ENCODE measurements at places on chromosomes 4 and X. TPM values are rescaled to one million over a fixed set of nuclear protein-coding genes. Genes with fewer than 3 reads are reported as not detected.

The ABCG2 gene
- 0.04 TPM for total RNA-seq

The LRRC66 gene
- not detected for total RNA-seq

The COL25A1 gene
- total RNA-seq, result 0.40 TPM

The CXorf49 gene
- total RNA-seq, result not detected

The CLCN4 gene
- 0.11 TPM for total RNA-seq

DNA sequence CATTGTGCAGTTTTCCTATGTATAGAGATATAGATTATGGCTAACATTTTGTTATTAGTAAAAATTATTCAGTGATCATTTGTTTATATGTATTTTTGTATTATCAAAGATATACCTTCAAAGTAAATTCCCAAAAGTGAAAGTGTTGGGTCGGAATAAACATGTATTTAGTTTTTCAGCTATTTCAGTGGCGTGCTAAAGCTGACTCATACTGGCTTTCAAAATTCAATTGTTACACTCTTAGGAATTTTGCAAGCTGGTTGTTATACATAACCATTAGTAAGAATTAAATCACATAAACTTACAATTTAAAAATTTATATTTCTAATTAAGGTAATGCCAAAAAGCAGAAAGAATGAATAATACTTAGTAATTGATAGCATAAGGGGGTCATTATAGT is 288.4 kb upstream of the NRK start:
- H3K36me3 ChIP-seq, result no peaks in the 10 kb centered on the region
- H3K27ac ChIP-seq, result no peak overlapping the region
- no peak overlapping the region for H3K4me3 ChIP-seq
- no peaks in the 10 kb centered on the region for H3K4me1 ChIP-seq
- DNase-seq, result no peak

DNA sequence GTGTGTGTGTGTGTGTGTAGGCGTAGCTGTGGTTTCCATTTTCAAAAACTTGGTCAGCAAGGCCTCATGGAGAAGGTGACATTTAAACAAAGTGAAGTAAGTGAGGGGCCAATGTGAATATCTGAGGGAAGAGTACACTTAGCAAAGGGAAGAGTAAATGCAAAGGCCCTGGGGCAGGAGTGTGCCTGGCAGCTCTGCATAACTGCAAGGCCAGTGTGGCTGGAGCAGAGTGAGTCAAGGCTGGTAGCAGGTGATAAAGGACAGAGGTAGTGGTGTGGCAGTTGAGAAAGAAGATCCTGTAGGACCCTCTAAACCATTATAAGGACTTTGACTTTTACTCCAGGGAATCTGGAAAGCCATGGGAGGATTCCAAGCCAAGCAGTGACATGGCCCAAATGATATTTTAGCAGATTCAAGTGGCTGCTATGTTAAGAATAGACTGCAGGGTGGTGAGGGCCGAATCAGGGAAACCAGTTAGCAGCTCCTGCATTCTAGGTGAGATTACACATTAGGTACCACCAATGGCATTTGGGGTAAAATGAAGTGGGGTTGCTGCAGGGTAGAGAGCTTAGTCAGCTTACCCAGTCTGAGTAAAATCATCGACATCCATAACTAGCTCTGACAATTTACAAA is 5.9 kb upstream of the TBC1D1 start:
- no peaks in the 10 kb centered on the region for H3K36me3 ChIP-seq
- H3K27ac ChIP-seq, result no peak overlapping the region
- H3K4me1 ChIP-seq, result no peaks in the 10 kb centered on the region
- H3K4me3 ChIP-seq, result no peak overlapping the region
- DNase-seq, result no peak

GRCh38 chrX:23118890-23119527 is 119.2 kb downstream of the DDX53 start:
- H3K4me3 ChIP-seq, result no peak overlapping the region
- H3K4me1 ChIP-seq, result no peaks in the 10 kb centered on the region
- H3K27ac ChIP-seq, result no peak overlapping the region
- no peaks in the 10 kb centered on the region for H3K36me3 ChIP-seq
- DNase-seq, result no peak
- no peaks in the 10 kb centered on the region for H3K27me3 ChIP-seq

DNA sequence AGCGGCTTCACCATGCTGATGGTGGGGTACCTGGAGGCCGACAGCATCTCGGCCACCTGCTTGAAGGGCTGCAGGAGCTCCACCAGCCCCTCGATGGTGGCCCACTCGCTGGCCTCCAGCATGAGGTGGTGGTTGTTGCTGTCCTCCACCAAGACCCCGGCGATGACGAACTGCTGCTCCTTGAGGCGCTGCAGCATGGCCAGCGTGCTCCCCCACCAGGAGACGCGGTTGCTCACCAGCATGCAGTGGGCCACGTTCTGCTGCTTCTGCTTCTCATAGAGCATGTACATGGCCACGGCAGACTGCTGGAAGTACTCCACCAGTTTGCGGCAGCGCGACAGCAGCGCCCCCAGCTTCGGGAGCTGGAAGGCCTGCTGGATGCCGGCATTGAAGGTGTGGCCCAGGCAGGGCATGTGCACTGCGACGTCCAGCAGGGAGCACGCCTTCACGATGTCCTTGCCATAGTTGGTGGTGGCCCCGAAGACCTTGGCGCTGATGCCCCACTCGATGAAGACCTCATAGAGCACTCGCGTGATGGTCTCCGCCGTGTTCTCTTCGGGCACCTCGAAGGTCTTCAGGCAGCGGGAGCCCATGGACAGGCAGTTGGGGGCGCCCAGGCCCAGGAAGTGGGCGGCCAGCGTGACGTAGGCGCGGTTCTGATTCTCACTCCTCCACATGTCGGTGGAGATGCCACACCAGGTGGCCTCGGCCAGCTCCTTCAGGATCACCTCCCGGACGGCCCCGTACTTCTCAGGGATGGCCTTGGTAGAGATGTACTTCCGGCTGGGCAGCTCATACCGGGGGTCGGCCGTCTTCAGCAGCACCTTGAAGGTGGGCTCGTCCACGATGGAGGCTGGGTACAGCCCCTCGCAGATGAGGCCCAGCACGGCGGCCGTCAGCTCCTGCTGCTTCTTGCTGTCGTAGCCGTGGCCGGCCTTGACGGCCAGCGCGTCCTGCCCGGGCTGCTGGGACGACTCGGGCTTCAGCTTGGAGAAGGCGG is 11.0 kb downstream of the DHRSX start:
- peaks cover 38% of the 10 kb centered on the region for H3K36me3 ChIP-seq
- H3K4me1 ChIP-seq, result peaks cover 3% of the 10 kb centered on the region
- no peak overlapping the region for H3K4me3 ChIP-seq
- H3K27ac ChIP-seq, result no peak overlapping the region
- H3K27me3 ChIP-seq, result no peaks in the 10 kb centered on the region

DNA sequence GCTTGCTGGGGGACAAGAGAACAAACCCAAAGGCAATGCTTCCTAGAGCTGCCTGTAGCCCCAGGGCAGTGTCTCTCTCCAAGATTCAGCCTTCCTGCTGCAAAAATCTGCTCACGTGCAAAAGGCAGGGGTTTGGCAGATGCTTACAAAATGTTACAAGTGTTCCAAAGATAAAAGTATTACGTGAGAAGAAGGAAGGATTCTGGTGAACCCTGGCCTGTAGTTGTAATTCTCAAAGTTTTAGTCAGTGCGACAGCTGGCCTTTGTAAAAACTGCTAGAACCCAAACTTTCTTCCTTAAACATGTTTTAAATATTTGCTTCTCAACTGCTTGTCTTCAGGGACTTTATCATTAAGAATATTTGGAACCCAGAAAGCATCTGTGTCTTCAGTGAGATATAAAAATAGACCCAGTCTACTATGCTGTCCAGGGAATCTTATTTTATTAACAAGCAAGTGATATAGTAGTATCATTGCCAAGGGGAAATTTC is 232.3 kb downstream of the FRMPD4 start:
- H3K36me3 ChIP-seq, result no peaks in the 10 kb centered on the region
- H3K27ac ChIP-seq, result no peak overlapping the region
- H3K27me3 ChIP-seq, result no peaks in the 10 kb centered on the region
- no peaks in the 10 kb centered on the region for H3K4me1 ChIP-seq
- H3K4me3 ChIP-seq, result no peak overlapping the region
- DNase-seq, result no peak

DNA sequence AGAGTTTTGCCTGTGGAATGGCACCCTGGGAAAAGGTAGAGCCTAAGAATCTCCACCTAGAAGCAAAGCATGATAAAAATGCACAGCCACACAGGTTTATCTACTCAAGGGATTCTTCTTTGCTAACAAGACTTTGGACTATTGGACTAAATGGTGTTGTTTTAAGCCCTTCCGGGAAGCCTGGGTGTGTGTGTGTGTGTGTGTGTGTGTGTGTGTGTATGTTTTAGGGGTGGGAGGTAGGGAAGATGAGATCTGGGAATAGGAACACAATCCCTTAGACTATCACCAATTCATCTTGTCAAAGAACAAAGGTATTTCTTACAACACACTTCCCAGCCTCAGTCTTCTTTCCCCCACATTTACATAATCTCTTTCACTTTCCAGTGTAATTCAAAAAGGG is 327.5 kb upstream of the FGF16 start:
- H3K4me1 ChIP-seq, result no peaks in the 10 kb centered on the region
- H3K4me3 ChIP-seq, result no peak overlapping the region
- DNase-seq, result no peak
- H3K27me3 ChIP-seq, result no peaks in the 10 kb centered on the region

GRCh38 chr4:123383566-123383965 is 13.0 kb upstream of the SPRY1 start:
- no peaks in the 10 kb centered on the region for H3K36me3 ChIP-seq
- no peak overlapping the region for H3K4me3 ChIP-seq
- no peak overlapping the region for H3K27ac ChIP-seq
- DNase-seq, result no peak

DNA sequence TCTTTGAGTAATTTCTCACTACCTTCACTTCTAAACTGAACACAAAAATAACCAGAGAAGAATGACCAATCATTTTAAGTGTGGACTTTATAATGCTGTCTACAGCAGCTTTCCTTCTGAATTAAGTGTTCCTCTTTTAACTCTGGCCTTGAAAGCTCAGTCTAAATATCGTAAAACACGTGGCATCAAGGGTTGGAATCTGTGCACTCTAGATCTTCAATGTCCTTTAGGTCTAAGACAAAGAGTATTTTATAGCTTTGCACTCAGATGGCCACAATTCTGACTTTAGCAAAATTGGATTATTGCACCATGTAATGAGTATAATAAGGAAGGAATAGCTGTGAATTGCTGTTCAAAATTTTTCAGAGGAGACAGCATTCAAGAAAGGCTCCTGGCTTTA is 197.1 kb upstream of the UGT8 start:
- no peaks in the 10 kb centered on the region for H3K27me3 ChIP-seq
- H3K36me3 ChIP-seq, result no peaks in the 10 kb centered on the region
- no peak for DNase-seq
- H3K4me1 ChIP-seq, result no peaks in the 10 kb centered on the region

- no peak overlapping the region for H3K4me3 ChIP-seq
- H3K27me3 ChIP-seq, result peaks cover 3% of the 10 kb centered on the region
- no peaks in the 10 kb centered on the region for H3K4me1 ChIP-seq
- no peaks in the 10 kb centered on the region for H3K36me3 ChIP-seq
- DNase-seq, result no peak
Measured at GRCh38 chr4:139791681-139792080, 126.1 kb downstream of the MGST2 start.

- no peak within 1 kb of the TSS for H3K27ac ChIP-seq
- no peaks in the 10 kb centered on the region for H3K27me3 ChIP-seq
- no peak for DNase-seq
- H3K36me3 ChIP-seq, result no peaks in the 10 kb centered on the region
- H3K4me1 ChIP-seq, result no peaks in the 10 kb centered on the region
Measured at GRCh38 chr4:139279760-139280620, at the start of gene MGARP. Gene MGARP (minus strand): TSS chr4:139280225. CDS start chr4:139280158, 67 bp downstream.

GRCh38 chr4:140858897-140859296 is 102.7 kb upstream of the TBC1D9 start:
- no peaks in the 10 kb centered on the region for H3K4me1 ChIP-seq
- H3K4me3 ChIP-seq, result no peak overlapping the region
- peaks cover 3% of the 10 kb centered on the region for H3K27me3 ChIP-seq
- H3K27ac ChIP-seq, result no peak overlapping the region
- no peaks in the 10 kb centered on the region for H3K36me3 ChIP-seq

GRCh38 chrX:140342410-140342809 is 162.5 kb downstream of the SOX3 start:
- no peaks in the 10 kb centered on the region for H3K36me3 ChIP-seq
- H3K4me1 ChIP-seq, result no peaks in the 10 kb centered on the region
- no peak for DNase-seq

GRCh38 chr4:150056569-150056968 is 21.7 kb upstream of the DCLK2 start:
- no peak for DNase-seq
- H3K4me3 ChIP-seq, result no peak overlapping the region
- no peaks in the 10 kb centered on the region for H3K36me3 ChIP-seq
- H3K27me3 ChIP-seq, result no peaks in the 10 kb centered on the region
- H3K4me1 ChIP-seq, result no peaks in the 10 kb centered on the region

- H3K27me3 ChIP-seq, result 0 out of 2 replicates have a peak, but pooled peaks cover 6% of the 10 kb centered on the region
- H3K4me1 ChIP-seq, result peaks cover 5% of the 10 kb centered on the region
- H3K4me3 ChIP-seq, result no peak overlapping the region
- no peaks in the 10 kb centered on the region for H3K36me3 ChIP-seq
- no peak overlapping the region for H3K27ac ChIP-seq
Measured at GRCh38 chr4:1033840-1034551, 22.6 kb downstream of the FGFRL1 start.
